ENCODE measurements at places on chromosomes 4 and X.

GRCh38 chr4:24856586-24856985 is 56.3 kb downstream of the CCDC149 start:
- no peak for DNase-seq

GRCh38 chr4:13537832-13538177 is 6.5 kb downstream of the NKX3-2 start:
- no peak for DNase-seq

DNA sequence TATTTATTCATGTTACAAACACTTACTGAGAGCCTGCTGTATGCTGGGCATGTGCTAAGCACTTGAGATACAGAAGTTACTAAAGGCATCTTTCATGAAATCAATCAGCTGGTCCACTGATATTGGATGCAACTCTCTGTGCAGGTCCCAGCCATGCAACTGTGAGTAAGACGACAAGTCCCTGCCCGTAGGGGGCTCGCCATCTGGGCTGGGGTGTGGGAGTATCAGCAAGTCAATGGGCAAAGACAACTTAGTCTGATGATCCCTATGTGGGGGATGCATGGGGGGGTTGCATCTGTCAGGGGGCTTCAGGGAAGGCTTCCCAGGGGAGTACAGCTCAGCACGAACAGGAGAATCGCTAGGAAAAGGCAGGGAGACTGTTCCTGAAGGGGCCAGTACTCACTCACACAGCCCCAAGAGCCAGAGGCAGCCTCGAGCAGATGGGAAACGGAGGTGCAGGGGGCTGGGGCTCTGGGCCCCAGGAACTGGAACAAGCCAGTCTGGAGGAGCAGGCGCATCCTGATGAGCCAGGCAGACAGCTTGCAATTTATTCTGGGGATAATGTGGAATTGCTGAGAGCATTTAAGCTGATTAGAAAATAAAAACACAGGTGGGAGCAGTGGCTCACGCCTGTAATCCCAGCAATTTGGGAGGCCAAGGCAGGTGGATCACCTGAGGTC is 40.2 kb downstream of the CRMP1 start:
- no peak for DNase-seq

DNA sequence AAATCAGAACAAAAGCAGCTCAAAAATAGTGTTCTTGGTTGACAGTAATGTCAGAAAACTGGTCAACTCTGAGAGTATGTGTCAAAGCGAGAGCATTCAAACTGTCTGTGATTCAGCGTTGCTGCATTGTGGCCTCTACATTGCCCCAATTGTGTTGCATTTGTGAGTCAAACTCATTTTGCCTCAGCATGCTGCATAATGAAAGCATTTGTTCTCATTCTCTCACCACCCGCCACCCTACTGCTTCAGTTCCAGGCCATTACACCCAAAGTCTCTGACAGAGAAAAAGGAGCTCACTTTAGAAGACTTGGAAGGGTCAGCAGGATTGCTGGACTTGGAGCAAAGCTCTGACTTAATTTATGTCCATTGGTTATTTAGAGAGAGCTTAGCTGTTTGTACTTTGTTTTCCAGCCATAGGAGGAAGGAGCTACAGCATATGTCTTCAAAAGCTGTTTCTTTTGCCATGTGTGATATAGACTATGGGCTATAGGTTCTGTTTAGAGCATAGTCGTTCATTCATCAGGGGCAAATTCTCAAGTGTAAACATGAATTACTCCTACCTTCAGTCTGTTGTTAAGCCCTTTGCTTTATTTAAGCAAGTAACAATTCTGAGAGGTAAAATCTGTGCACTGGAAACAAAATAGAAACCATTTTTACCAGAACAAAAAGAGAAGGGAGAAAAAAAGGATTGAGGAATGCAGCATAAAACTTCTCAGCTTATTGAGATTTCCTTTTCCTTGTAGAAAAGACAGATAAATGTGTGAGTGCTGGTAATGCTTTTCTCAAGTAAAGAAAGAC is 153.4 kb upstream of the ANK2 start:
- peak; percentile 16 for DNase-seq

DNA sequence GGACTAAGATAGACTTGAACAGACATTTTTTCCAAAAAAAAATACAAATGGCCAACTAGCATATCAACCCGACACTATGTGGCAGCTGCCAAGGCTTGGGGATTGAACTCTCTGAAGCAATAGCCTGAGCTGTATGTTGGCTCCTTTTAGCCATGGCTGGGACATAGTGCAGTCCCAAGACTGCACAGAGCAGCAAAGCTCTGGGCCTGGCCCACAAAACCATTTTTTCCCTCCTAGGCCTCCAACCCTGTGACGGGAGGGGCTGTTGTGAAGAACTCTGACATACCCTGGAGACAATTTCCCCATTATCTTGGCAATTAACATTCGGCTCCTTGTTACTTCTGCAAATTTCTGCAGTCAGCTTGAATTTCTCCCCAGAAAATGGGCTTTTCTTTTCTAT is 50.1 kb downstream of the CISD2 start:
- no peak for DNase-seq

- no peak for DNase-seq
These were observed 185.2 kb downstream of the SPRY1 start for GRCh38 chr4:123581802-123582201.

- DNase-seq = peak; percentile 71
These were observed 6.7 kb upstream of the ART3 start for GRCh38 chr4:76067652-76068286.

DNA sequence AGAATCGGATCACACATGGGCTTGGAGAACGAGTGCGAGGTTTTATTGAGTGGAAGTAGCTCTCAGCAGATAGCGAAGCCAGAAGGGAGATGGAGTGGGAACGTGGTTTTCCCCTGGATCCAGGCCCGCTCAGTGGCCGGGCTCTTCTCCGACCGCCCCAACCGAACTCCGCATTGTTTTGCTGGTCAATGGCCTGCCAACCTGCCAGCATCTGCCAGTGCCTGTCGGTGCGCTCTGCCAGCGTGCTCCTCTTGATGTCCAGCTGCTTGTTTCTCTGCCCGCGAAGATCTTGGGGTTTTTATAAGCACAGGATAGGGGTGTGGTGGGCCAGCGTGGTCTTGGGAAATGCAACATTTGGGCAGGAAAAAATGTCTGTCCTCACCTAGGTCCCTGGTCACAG is 5.6 kb upstream of the SYTL5 start:
- no peak for DNase-seq

DNA sequence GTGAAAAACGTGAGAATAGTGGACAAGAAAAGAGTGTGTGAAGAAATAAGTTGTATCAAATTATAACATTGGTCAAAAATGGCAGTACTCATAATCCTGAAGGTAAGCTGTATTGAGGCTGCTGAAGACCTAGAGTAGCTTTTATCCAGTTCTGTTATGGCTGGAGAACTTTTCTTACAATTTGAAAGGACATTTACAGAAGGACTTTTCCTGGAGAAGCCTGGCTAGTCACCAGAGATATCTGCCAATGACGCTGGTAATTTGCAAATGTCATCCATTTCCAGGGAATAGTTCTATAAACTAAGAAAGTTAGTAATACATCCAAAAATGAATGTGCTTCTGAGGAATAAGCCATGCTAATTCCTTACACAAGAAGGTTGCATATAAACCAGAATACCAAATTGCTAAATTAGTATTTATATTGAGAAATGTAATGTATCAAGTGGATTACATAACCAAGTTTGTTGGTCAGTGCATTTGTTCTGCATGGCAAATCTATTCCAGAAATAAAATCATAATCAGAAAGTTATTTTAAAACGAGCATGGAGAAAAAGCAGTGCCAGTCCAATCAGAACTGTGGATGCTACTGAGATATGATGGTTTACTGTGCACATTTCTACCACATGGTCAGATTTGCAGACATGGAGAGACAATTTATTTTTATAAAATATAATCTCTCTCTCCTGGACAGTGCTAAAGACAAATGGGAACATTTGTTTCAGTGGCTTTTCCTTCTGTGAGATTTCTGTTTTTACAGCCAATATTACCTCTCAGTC is 743.7 kb upstream of the HS3ST1 start:
- no peak for DNase-seq

GRCh38 chrX:13923289-13923688 is 106.4 kb upstream of the GPM6B start:
- no peak for DNase-seq

GRCh38 chr4:152581536-152582160 is 45.8 kb upstream of the FBXW7 start:
- no peak for DNase-seq

- no peak for DNase-seq
These were observed 344.7 kb upstream of the PABPC4L start for GRCh38 chr4:134546279-134546678.

GRCh38 chr4:185237175-185237574 is 27.8 kb downstream of the SNX25 start:
- DNase-seq = no peak

DNA sequence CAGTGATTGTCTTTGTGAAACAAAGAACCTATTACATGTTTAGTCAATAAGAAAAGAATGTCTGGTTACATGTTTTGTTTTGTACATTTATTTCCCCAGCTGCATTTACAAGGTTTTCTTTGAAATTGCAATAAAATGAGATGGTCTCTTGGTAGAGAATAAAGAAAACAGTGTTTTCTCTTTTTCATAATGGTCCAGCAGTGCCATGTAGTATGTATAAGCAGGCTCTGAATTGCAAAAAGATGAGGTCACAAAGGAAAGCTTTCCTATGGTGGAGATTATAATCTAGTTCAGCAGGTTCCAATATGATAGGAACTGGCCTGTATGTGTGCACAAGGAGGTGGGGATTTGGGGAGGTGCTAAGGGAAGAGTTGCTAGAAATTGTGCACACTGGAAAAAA is 1417.3 kb downstream of the STIM2 start:
- DNase-seq = no peak

DNA sequence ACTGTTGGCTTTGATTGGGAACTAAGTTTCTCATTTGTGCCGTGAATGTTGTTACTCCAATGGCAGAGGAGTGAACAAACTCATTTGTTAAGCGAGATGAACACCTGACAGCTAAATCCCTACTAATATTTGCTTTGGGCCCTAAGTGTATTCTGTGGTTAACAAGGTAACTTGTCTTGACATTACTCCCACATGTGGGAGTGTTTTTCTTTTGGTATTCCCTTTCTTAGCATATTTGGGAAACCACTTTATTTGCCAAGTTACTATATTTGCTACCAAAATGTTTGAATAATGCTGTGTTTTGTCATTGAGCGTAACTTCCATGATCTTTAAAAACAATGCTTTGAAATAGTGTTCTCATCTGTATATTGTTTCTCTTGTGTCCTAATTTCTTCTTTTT is 82.5 kb downstream of the ARHGAP10 start:
- DNase-seq = no peak

GRCh38 chr4:94575652-94576051 is 123.9 kb downstream of the PDLIM5 start:
- no peak for DNase-seq

- DNase-seq = no peak
These were observed 2.7 kb upstream of the PDGFC start for GRCh38 chr4:156974264-156974663.

DNA sequence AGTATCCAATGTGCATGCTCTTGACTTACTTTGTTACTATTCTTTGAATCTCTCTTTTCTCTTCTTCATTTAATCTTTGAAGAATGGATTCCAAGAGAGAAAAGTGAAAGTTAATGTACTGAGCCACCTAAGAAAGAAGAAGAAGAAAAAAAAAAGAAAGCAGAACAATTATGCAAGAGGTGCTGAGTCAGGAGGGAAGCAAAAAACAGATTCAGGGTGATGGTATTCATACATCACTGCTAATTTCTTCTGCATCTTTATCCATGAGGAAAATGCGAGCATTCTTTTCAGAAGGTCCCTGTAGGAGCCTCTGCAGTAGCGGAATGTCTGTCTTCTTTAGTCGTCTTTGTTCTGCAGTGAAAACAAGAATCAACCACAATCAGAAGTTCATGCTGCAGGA is 43.9 kb downstream of the RASSF6 start:
- no peak for DNase-seq

DNA sequence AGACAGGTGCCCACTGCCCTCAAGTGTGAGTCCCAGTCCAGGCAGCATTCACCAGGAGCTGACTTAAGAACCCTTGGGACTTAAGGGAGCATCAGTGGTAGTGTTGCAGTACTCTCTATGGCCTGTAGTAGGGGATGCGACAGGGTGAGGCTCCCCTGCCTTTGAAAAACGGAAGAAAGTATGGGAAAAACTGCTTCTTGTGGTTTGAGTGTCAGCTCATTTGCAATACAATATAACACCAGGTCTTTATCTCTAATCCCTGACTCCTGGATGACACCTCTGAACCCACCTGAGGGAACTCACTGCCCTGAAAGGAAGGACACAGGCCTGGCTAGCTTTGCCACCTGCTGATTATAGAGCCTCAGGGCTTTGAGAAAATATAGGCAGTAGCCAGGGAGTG is 176.0 kb downstream of the SMARCA1 start:
- no peak for DNase-seq

GRCh38 chrX:84737471-84737871 is 235.2 kb upstream of the HDX start:
- DNase-seq = no peak

- DNase-seq = no peak
These were observed 182.9 kb upstream of the PBDC1 start for GRCh38 chrX:75989806-75990590.

GRCh38 chr4:140556372-140557085 is 12.2 kb downstream of the UCP1 start:
- DNase-seq = no peak

DNA sequence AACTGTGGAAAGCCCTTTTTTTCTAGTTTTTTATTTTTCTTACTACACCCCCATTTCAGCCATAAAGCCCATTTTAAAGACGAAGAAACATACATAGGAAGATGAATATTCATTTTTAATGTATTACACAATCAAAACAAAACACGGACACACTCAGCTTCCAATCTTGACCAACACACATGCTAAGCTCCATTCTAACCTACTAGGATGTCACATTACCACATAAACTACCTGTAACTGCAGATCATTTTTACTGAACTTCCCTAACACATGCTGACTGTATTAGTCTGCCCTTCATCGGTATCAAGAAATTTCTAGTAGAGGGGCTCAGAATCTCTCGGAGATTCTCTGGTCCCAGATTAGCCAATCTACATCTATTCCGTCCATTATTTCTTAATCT is 1.8 kb downstream of the CCNI start:
- no peak for DNase-seq

GRCh38 chrX:71181558-71181909 is 36.9 kb downstream of the NLGN3 start:
- no peak for DNase-seq

DNA sequence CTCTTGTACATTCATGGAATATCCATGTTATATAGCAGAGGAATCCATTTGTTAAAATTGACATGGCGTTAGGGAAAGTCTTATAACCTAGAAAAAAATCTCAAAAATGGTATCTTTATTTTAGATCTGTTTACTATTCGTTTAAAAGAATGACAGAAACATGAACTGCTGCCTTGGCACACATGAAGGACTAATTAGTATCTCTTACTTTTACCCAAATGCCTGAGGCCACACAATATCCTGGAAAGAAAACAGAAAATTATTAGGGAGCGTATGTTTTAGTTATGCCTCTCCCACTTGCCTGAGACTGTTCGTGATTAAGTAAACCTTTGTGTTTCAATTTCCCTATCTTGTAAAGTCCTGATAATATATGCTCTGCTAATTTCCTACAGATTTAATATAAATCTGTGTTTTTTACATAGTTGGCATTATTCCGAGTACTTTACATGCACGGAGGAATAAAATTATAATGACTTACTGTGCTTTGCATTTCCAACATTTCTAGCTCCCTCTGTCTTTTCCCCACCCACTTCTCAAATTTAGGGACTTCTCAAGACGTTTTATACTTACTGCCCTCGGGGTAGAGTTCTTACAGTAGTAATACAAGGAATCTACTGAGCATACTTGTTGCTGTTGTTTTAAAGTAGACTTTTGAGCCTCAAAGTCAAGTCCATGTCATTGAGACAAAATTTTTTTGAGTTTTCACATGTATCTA is 147.3 kb downstream of the VEGFC start:
- DNase-seq = no peak

- no peak for DNase-seq
These were observed 234.8 kb upstream of the DIPK2B start for GRCh38 chrX:45435481-45435880.

Measured in neural crest cell (in vitro differentiated cells).